ENCODE measurements at places on chromosomes 5 and 9.

- DNase-seq, result no peak
Measured at GRCh38 chr9:19552282-19553105, 143.7 kb downstream of the ACER2 start.

GRCh38 chr9:132141948-132142594 is 19.8 kb upstream of the NTNG2 start:
- DNase-seq, result no peak

GRCh38 chr9:76153902-76154629 is 240.2 kb downstream of the RFK start:
- DNase-seq, result no peak

DNA sequence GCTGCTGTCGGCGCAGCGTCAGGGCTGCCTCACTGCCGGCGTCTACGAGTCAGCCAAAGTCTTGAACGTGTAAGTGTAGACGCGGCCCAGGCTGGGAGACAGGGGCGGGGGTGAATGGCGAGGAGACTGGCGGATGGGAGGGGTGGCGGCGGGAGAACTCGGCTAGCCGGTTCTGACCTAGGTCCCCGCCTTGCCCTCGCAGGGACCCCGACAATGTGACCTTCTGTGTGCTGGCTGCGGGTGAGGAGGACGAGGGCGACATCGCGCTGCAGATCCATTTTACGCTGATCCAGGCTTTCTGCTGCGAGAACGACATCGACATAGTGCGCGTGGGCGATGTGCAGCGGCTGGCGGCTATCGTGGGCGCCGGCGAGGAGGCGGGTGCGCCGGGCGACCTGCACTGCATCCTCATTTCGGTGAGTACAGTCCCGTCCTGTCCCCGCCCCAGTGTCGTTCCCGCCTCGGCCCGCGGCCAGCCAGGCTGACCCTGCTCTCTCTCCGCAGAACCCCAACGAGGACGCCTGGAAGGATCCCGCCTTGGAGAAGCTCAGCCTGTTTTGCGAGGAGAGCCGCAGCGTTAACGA is 745 bp downstream of the GADD45G start:
- DNase-seq, result no peak

DNA sequence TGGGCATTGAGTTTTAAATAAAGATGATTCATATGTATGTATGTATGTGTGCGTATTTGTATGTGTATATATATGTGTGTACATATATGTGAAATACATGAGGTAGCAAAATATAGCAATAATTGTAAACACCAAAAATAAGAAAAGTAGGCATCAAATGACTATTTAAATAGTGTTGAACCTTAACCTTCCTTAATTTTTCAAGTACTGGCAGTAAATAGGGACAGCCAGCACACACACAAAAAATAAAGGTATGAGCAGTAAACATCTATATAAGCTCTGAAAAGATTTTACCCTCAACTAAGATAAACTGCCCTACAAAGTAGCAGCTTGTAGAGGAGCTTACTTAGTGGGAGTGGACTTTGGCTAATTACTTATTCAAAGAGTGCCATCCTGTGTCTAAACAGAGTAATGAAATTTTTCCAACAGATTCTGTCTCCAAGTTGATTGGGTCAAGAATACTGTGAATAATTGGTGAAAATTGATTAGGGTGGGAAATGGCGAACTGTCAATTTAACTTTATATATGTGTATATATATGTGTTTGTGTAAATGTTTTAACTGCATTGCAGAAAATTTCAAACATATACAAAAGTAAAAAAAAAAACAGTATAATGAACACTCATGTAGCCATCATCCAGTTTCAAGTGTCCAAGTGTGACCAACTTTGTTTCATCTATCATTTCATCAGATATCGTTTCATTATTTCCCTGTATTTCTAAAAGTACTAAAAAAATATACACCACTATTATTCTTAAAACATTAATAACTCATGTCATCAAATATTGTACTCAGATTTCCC is 2.0 kb upstream of the ADAMTS6 start:
- peak; percentile 87 for DNase-seq

DNA sequence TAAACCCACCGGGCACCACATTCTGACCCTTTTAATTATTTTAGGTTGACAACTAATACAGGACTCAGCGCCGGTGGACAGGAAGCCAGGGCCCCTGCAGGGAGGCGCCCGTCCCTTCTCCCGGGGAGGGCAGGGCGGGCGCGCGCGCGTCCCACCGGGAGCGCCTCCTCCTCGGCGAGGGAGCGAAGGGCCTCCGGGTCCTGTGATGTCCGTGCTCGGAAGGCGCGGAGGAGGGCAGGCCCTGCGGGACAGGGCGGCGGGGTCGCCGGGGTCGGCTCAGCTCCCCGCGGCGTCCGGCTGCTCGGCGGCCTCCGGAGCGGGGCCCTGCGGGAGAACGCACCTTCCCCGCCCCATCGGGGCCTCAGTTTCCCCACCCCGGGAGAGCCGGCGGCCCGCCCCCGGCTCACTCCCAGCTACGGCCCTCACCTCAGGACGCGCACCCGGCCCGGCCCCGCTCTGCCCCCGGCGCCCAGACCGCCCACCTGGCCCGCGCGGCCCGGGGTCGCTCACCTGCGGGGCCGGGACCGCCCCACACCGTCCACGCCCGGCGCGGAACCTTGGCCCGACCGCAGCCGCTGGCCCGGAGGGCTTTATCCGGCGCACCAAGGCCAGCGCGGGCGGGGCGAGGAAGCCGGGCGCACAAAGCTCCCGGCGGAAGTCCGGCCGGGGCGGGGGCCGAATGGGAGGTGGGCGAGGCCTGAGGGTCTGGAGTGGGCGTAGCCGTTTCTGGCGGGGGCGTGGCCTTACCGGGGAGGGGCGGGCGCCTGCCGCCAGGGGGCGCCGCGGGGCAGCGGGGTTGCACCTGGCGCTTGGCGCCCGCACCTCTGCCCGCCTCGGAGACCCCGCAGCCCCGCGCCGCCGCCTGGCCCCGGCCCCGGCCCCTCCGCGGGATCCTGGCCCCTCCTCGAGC is at the start of the genes EXD3 and NOXA1:
EXD3 (minus strand) TSS at position 559 of the 910 bp plus-strand sequence. CDS start 27,805 bp downstream, outside the sequence.
NOXA1 (plus strand) TSS at position 790 of the 910 bp plus-strand sequence. CDS start 137 bp downstream, outside the sequence.
- DNase-seq, result peak; percentile 95

GRCh38 chr5:139886213-139886612 is 90.6 kb downstream of the PSD2 start:
- DNase-seq, result no peak

DNA sequence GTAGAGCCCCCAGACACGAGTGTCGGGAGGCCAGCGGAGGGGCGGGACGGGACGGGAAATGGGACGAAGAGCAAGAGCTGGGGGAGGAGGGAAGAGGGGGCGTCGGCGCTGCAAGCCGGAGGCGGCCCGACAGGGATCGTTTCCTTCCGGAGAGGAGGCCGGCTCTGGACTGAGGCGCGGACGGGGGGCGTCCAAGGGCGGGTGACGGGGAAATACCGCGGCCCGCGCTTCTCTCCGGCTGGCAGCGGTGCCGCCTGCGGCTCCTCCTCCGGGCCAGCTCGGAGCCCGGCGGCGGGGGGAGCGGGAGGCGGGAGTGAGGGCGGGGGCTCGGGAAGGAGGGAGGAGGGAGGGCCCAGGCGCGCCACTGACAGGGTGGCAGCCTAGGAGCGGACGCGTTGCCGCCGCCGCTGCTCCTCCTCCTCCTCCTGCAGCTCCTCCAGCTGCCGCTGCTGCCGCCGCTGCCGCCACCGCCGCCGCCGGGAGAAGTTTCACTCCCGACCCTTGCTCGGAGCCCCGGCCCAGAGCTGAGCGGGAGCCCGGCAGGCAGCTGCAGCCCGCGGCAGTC is at the start of gene CHSY3:
CHSY3 (plus strand) TSS at position 364 of the 565 bp plus-strand sequence.
- DNase-seq, result peak; percentile 80

GRCh38 chr5:82601077-82601476 is 322.9 kb upstream of the RPS23 start:
- DNase-seq, result no peak

GRCh38 chr9:100309992-100310391 is 42.8 kb downstream of the TEX10 start:
- no peak for DNase-seq

DNA sequence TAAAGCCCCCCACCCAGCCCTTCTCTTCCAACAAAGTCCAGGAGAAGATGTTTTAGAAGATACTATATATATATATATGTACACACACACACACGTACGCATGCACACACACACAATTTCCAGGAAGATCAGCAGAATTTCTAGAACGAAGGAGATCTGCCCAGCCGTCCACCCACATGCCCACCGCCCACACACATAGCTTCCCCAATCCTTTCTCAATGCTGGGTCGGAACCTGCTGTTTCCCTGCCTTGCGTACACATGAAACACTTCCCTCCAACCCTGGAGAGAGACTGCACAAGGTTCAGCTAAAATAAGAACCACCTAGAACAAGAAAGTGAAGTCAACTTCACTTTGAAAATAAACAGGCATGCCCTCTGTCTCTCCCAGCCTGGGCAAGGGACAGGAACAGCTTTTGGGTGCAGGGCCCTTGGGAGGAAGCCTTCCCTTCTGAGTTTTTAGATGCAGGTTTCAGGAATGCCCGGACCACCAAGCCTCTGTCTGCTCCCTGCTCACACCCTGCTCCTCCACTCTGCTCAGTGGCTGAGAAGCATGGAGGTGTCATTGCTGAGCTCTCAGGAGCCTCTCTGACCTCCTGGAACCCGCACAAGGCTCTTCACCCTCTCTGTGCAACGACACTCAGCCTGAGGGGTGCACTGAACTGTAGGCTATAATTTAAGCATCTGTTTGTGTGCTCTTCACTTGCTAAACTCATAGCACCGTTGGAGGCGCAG is 149.4 kb downstream of the C5orf15 start:
- DNase-seq, result peak; percentile 55

DNA sequence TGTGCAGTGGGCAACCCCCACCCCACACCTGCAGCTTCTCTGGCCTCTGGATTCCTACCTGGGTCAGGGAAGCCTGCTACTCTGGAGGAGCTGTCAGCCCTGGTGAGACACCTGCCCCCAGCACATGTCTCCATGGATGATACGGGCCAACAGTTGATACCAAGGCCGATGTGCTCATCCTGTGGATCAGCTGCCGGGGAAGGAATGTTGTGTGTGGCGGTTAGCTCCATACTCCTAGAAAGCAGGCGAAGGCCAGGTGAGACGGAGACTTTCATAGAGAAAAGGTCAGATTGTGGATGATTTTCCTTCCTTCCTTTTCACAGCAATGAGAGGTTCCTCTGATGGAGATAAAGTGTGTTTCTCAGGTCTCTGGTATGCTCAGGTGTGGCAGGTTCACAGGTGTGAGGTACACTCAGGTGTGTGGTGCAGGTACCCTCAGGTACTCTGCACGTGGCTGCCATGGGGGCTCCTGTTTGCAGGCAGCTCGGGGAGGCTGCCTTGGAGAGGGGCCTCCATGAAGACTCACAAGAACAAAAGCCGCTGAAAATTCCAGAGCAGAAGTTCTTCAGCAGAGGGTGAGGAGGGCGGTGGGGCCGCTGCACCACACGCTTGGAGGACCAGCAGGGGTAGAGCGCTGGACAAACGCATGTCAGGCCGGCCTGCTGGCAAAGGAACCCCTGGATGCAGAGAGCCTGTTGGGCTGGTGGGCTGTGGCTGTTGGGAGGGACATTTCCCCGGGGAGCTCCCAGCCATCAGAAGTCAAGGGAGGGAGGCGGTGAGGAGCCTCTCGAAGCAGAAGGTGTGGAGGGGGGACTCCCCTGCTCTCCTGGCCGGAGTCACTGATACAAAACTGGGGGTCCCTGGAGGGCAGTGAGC is 5.1 kb upstream of the AHRR start:
- no peak for DNase-seq

DNA sequence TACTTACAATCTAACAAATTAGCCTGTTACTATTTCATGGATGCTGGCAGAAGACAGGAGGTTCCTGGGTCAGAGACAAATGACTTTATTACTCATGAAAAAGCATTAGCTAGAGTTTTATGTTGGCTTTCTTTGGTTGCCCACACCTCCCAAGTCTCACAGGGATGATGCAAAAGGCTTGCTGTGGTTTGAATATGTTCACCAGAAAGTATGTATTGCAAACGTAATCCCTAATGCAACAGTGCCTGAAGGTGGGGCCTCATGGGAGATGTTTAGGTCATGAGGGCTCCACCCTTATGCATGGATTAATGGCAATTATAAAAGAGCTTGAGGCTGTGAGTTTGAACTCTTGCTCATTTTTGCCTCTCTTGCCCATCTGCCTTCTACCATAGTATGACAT is 28.5 kb downstream of the DPYSL3 start:
- no peak for DNase-seq

GRCh38 chr5:931570-932145 is 39.0 kb downstream of the TRIP13 start:
- no peak for DNase-seq

- DNase-seq, result no peak
Measured at GRCh38 chr5:107516452-107517184, 154.1 kb downstream of the EFNA5 start.

DNA sequence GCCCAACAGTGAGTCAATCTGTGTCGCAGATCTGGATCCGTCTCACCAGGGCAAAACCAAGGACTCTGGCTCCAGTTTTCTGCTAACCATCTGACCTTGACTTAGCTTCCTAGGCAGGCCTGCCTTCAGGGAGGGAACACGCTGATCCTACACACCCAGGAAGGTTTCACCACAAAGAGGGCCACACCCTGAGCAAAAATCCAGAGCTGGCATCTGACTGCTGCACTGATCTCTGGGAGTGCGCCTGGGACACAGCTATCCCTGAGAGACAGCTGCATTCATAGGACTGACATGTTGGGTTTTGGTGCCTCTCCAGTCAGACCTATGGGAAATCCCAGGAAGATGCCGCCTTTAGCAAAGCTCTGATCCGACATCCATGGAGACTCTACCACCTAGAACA is 47.5 kb downstream of the CDK5RAP2 start:
- DNase-seq, result no peak

DNA sequence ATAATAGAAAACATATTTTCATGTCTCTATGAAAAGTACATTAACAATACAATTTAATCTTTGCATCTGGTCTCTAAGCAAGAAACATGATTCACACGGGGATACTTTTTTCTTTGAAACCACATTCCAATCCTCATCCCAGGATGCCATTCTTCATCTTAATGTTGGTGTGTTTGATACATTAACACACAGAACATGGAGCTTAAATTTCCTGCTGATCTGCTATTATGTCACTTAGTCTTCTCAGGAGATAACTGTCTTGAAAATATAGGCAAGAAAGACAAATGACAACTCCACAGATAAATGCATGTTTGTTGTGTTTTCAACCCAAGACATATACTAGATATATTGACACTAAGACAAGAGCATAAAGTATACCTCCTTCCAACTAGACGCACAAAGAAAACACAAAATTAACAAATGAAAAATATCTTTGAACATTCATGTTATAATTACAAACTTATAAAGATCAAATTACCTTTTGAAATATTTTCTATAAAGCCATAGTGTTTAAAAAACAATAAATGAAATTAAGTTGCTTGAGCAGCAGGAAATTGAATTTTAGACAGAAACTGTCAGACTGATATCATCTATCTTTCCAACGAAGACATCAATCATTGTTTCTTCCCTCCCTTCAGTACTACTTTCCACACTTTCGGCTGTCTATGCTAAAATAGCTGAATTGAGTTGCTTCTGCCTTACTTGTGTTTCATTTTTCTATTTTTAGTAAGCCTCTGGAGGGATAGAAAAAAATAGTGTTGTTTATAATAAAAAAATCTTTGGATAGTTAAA is 1676.7 kb upstream of the CDH9 start:
- no peak for DNase-seq

Data from OCI-M1 (cell line).